Right lobe of liver (tissue), 6 donors: ENCODE measurements at places on chromosomes 3 and 15. TPM values are rescaled to one million over a fixed set of nuclear protein-coding genes. Genes with fewer than 3 reads are reported as not detected.

DNA sequence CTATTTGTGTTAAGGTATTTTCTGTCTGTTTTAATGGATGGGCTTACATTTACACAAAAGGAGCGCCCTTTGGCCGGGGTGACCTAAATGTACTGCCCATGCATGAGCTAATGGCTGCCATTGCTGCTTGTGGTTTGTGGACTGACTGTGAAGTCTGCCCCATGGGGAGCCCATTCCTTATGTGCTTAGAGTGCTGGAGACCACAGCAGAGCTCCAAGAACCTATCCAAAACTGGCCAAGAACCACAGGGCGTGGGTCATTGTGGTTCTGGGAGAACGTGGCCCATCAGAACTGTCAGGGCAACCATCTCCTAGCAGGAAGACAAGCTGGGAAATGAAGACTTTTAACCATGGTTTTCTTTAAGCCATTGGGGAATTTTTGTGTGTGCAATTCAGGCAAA lies 105.3 kb downstream of the CHDH start:
- DNase-seq, result no peak

DNA sequence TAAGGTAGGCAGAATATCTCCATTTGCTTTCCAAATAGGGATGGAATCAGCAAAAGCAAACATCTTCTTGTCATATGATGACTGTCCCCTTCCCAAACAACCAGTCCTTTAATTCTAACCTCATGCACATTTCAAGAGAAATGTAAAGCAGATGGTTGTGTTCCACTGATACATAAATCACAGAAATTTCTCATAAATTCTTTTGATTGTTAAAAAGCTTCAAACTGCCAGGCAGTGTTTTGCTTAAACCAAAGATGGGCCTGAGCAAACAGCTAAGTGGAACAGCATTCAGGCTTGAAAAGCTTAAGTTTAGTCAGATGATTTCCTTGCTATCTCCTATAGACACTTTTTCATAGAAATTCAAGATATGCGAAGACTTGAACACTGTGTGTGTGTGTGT lies 74.3 kb upstream of the SOX2 start:
- no peak for DNase-seq

DNA sequence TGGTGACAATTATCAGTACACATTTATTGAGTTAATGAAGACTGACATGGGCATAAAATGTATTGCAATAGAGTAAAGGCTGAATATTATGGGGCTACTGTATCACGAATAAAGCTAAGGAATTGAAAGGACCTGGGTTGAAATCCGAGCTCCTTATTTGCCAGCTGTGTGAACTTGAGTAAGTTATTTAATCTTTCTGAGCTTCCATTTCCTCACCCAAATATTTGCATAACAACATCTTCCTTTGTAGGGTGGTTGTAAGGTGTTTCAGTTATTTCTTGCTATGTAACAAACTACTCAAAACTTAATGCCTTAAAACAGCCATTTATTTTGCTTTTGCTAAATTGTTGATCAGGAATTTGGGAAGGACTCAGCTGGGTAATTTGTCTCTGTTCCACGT lies 111.1 kb upstream of the TSC22D2 start:
- no peak for DNase-seq

- DNase-seq, result no peak
Observed at GRCh38 chr15:78179906-78180305, 30.7 kb downstream of the IDH3A start.

- DNase-seq, result no peak
Observed at GRCh38 chr3:178588628-178589027, 52.4 kb downstream of the KCNMB2 start.

DNA sequence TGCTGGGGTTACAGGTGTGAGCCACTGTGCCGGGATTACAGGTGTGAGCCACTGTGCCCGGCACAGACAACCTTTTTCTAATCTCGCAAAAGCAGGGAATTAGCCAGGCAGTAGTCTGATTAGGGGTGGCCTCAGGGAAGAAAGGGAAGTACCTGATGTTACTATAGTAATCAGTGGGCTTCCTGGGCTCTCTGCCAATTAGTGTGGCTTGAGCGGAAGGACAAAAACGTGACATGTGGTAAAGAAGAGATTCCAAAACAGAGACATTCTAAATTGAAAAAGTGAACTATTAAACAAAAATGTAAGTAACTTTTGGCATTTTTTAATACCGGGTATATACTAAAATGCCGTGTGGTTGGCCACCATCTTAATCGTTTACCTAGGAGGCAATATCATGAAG lies 48.1 kb downstream of the CFAP20DC start:
- DNase-seq, result no peak

DNA sequence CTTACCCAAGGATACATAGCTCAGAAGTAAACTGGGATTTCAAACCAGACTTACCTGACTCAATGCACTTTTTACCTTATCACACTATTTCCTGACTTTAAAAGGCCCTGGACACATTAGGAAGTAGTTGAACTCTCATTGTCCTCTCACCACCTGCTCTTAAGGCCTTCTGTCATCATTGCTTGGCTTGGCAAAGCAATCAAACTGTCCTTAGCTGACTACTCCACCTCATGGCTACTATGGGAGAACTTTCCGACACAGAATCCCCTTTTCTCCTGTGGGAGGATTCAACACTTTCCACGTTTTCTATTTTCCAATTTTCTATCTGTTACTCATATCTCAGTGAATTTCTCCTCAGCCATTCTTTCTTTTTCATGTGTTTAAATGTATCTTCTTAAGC lies 55.4 kb downstream of the ZNF148 start:
- no peak for DNase-seq

- DNase-seq, result no peak
Observed at GRCh38 chr3:14518893-14519292, 21.2 kb downstream of the GRIP2 start.

- peak; percentile 64 for DNase-seq
Observed at GRCh38 chr3:72593881-72594397, 254.3 kb downstream of the SHQ1 start.

DNA sequence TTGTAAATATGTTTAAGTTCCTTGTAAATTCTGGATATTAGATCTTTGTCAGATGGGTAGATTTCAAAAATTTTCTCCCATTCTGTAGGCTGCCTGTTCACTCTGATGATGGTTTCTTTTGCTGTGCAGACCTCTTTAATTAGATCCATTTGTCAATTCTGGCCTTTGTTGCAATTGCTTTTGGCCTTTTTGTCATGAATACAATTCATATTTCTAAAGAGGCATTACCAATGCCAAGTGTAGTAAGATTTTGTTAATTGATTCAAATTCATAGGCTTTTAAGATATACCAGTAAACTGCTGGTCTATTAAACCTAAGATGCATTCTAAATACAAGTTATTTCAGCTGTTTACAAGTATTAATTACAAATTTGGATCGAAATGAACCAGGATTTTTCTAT lies 31.0 kb downstream of the PIK3R4 start:
- no peak for DNase-seq

Gene ATP2B2
- 38.9 TPM for total RNA-seq

Gene SI
- total RNA-seq, result not detected

Gene CLDN11
- total RNA-seq, result 4.4 TPM

Gene EPHB3
- total RNA-seq, result 0.12 TPM

Gene P2RY12
- 1.3 TPM for total RNA-seq

Gene SH3BP5
- total RNA-seq, result 19.2 TPM

Gene CKMT1B
- total RNA-seq, result not detected

Gene DLL4
- 2.9 TPM for total RNA-seq
